Epithelial cell of alveolus of lung (primary cell): ENCODE measurements at places on chromosomes 12 and 14. TPM values are rescaled to one million over a fixed set of nuclear protein-coding genes. Genes with fewer than 3 reads are reported as not detected.

TAS2R8 gene
- total RNA-seq: 0.08 TPM in 1 of 2 replicates, not detected in the other

GLS2 gene
- 0.13 TPM in 1 of 2 replicates, not detected in the other for total RNA-seq

LRIG3 gene
- 21.6 and 26.6 TPM in 2 replicates for total RNA-seq

SERPINA9 gene
- not detected in 2 replicates for total RNA-seq

ADAM21 gene
- total RNA-seq: 0.26 and 0.32 TPM in 2 replicates

TMEM52B gene
- total RNA-seq: 3.8 and 13.8 TPM in 2 replicates

ACTR10 gene
- total RNA-seq: 55.6 and 57.3 TPM in 2 replicates

NID2 gene
- total RNA-seq: 104 and 178 TPM in 2 replicates

TMPRSS12 gene
- total RNA-seq: not detected in 2 replicates

AGAP2 gene
- 0.26 and 0.48 TPM in 2 replicates for total RNA-seq

OR6C2 gene
- total RNA-seq: not detected in 2 replicates
